ENCODE measurements at places on chromosomes 1 and 21.

DNA sequence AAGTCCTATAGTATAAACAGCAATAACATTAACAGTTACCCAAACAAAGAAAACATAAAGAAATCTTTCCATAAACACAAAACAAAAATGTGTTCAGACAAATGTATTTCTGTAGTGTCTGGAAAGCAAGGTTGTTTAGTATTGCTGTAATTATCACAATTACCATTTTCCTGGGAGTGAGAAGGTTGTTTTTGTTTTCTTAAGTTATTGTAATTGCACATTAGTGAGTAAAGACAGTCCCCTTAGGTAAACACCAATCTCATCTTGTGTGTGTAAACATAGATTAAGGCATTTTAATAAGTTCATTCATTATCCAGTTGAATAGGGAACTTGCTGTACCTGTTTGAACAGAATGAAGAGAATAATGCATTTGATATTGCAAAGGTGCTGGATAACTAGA is 356.9 kb upstream of the ADGRL4 start:
- DNase-seq = no peak

DNA sequence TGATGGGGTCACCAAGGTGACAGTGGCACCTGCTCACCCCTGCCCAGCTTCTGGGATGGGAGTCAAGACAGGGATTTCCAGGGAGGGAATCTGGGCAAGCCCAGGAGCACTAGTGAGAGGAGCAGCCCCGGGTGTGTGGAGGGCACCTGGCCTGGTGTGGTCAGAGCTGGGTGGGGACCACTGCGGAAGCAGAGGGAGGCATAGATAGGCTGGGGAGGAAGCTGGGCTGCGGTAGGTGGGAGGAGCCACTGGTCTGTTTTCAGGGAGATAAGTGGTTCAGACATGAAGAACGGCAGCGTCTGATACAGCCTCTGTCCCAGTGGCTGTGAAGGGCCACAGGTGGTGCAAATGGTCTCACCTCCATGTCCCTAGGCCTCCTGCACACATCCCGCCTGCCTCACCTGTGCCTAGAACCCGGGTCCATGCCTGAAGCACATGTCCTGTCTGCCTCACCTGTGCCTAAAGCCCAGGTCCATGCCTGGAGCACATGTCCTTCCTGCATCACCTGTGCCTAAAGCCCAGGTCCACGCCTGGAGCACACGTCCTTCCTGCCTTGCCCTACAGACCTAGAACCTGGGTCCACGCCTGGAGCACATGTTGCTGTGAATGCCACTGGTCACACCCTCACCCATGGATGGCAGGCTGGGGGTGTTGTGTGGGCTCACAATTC is 325.9 kb upstream of the AJAP1 start:
- no peak for DNase-seq

DNA sequence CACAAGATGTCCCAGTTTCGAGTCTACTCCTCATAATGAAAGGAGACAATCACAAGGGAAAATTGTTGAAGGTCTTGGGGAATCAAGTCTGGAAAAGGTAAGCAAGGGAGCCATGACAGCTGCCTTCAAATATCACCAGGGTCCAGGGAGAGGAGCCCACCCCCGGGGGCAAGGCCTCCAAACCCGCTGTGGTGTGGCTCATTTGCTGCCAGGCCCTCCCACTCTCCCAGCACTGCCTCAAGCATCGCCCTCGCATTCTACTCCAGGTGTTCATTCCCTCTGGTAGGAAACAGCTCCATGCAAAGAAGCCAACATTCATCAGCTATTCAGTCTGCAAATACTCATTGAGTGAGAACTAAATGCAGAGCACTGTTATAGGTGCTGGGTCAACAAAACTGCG is 8.6 kb downstream of the S100A9 start:
- no peak for DNase-seq

- DNase-seq = no peak
Observed at GRCh38 chr1:23588749-23589548, 29.6 kb upstream of the ID3 start.

GRCh38 chr1:15323351-15323988 is 76.4 kb downstream of the FHAD1 start:
- peak; percentile 67 for DNase-seq

- DNase-seq = peak; percentile 99
Observed at GRCh38 chr21:38244885-38245869, 11.6 kb upstream of the KCNJ15 start.

DNA sequence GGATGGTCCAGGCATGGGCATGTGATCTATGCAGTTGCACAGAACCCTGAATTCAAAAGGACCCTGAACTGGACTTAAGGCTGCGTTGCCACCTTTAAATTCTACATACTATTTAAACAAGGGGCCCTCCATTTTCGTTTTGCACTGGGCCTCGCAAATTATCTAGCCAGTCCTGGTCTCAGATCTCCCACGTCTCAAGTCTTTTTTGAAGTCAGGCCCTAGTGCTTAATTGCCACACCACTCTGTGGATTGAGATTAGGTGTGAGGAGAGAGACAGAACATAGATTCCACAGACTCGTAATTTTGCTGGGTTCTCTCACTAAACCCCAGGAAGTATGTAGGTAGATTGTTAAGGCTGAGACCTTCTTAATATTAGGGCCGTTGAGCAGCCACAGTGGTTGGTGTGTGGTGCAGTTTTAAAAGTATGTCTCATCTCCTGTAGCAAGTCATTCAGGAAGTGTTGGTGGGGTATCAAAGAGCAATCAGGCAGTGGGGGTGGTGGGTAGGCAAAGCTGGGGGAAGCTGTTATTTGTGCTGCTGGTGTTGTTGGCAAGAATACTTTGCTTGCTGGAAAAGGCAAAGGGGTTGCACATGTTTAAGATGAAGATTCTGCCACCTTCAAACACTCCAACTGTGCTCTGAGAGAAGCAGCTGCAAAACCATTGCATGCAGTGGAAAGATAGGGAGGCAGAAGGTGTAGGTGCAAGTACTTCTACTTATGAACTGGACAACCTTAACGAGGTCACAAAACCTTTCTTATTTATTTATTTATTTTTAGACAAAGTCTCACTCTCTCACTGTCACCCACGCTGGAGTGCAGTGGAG is 11.2 kb downstream of the CD84 start:
- no peak for DNase-seq

DNA sequence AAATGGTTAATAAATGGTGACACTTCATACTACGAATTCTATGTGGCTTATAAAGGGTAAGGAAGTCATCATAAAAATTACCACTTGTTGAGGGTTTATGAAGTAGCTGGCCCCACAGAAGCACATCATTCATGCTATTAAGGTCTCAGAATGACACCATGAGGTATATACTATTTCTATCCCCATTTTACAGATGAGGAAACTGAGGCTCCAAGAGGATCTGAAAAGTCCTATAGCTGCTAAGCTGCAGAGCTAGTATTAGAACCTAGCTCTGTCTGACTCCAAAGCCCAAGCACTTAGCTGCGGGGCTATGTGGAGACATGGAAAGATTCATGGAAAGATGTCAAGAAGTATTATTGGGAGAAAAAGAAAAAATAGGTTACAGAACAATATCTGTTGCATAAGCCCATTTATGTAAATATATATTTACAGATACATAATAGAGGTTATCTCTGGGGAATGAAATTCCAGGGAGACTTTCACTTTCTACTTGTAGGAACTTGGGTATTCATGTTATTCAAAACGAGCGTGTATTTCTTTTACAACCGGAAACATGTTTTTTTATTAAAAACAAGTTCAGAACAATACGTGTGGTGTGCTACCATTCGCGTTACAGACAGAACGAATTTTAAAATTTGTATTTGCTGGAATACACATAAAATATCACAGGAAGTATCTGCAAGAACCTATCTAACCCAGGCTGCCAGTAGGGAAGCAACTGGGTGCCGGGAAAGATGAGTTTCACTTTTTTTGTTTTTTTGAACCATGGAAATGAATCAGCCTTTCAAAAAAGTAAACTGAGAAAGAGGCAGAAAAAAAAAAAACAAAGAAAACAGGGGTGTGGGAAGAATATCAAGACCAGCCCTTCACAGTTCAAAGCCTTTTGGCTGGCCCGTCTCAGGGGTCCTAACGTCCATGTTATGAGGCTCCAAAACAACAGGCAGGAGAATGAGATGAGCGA is 13.4 kb downstream of the SPOCD1 start:
- no peak for DNase-seq

DNA sequence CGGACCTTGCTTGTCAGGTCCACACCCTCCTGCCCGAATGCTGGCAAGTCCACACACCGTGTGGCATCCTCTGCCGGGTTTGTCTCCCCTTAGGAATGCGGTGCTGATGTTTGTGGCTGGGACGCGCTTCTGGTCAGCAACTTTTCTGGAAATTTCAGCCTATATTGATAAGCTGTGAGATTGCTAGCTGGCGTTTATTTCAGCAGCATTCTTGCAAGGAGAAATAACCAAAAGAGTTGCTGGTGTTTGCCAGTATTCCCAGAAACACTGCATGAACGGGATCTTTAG is 601 bp downstream of the CEPT1 start:
- DNase-seq = peak; percentile 61

- no peak for DNase-seq
Observed at GRCh38 chr1:152348447-152348846, 11.4 kb downstream of the FLG2 start.

DNA sequence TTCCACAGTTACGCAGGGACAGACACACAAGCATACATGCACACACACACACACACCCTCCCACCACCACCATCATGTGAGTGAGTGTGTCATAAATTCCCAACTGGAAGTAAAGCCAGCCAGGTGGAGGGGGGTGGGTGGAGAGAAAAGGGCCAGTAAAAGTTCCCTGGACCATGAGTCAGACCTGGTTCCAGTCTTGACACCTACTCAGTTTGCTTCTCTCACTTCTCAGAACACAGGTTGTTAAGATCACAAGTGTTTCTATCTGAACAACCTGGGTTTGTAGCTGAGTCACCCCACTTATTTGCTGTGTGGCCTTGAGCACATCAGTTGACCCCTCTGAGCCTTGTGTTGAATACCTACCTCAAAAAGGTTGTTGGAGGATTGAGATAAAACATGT is 9.6 kb downstream of the EPHA10 start:
- DNase-seq = no peak

DNA sequence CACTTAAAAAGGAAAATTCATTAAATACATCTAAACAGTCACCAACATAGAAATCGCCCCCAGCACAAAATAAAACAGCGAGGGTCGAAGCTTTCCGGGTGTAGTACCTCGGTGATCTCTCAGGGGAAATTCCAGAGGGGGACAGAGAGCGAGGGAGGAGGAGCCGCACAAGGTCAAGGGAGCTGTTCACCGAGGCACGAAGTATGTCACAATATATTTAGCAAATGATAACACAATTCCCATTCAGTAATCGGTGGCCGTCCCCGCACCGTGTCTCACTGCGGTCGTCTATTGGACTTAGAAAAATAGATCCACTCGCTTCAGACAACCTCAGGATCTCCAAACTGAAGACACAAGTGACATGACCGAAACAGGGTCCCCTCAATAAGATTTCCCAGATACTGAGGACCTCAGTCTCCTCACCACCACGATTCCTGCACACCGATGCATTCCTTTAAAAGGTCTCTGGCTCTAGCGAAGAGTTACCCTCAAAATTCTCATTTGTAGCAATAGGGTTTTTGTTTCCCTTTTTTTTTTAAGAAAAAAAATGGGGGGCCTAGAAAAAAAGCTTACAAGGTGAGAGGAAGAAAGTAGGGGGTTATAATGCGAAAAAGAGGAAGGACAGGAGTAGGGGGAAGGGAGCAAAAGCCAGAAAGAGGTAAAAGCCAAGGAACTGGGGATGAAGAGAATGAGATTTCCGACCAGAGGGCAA is 1.1 kb downstream of the LPGAT1 start:
- peak; percentile 34 for DNase-seq

DNA sequence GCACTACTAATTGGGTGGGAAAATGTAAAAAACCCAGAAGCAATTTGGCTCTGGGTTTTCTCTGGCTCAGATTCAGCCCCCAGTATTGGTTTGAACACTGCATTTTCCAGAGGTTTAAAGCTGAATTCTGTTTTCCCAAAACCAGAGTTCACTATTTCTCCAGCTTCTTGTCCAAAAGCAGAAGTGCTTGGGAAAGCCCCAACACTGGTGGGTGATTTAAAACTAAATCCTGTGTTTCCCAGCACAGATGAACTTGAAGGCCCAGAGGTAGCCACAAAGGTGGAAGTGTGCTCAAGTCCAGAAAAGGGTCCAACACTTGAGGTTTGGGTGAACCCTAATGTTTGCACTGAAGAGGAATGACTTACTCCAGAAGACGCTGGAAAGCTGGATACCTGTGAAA is 678 bp downstream of the MCM3AP start:
- no peak for DNase-seq

GRCh38 chr1:56525489-56526041 is 53.8 kb downstream of the PLPP3 start:
- DNase-seq = peak; percentile 66

DNA sequence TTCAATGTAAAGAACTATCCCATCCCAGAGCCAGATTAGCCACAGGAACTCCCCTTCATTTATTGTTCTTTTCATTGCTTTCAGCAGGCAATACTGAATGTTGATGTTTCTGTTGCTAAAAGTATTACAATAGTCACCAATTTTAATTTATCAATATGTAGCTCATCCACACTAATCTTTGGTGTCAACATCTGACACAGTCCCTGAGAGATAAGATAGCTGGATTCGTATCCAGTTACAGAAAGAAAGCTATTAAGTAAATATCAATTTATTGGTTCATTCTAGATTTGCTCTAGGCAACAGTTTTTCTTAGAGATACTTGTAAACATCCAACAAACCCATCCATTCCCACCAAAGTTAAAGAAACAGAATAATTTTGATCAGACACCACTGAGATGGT is 4.7 kb downstream of the ADSS2 start:
- no peak for DNase-seq

GRCh38 chr1:239505094-239505493 is 118.7 kb downstream of the CHRM3 start:
- DNase-seq = no peak

- DNase-seq = no peak
Observed at GRCh38 chr1:15170071-15170470, 16.5 kb downstream of the TMEM51 start.

DNA sequence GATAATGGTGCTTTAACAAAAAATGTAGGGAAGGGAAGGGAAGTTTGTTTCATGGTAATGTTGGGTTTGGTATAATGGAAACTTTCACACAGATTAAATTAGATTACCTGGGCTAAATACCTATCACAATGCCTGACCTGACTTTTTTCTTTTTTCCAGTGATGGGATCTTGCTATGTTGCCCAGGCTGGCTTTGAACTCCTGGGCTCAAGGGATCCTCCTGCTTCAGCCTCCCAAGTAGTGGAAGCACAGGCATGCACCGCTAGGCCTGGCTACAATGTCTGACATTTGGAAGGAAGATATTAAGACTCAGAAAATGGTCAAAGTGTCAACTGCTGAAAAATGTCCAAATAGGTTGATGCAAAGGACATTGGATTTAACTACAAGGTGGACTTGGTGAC is 67.4 kb downstream of the KCNK1 start:
- no peak for DNase-seq

DNA sequence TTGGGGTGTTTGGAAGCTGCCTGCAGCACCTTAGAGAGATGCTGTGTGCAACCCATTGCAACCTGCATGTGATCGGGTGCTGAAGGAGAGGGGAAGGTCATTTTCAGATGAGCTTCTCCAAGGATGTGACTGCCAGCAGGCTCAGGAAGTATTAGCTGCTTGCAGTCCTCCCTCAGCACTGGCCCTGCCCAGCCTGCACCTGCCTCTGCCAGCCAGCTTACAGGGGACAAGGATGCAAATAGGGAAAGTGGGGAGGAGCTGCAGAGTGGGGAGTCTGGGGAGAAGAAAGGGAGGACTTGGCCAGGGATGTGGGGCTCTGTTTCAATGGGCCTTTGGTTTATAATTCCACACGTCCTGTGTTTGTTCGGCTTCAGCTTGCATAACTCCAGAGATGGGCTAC is 254.5 kb downstream of the RRAGC start:
- no peak for DNase-seq
